ENCODE measurements at places on chromosomes 16 and 17.

GRCh38 chr17:50381260-50381815 is 8.3 kb downstream of the EME1 start:
- no peak for DNase-seq

DNA sequence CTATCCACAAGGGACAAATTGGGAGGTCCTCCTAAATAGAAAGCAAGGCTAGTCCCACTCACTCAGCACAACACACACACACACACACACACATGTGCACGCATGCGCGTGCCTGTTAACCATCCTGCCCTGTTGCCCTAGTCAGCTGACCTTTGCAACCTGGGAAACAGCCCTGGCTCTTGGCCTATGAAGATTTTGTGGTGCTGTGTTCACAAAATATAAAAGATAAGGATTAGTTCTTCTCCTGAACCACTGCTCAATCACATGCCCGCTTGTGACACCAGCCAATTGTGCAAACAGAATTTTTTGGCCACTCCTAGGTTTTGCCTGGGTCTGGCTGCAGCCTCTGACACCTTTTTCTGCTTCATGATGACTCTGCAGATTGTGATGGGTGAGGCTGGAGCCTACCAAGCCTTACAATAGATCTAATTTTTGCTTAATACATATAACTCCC is 3.3 kb upstream of the CES1 start:
- DNase-seq, result no peak

DNA sequence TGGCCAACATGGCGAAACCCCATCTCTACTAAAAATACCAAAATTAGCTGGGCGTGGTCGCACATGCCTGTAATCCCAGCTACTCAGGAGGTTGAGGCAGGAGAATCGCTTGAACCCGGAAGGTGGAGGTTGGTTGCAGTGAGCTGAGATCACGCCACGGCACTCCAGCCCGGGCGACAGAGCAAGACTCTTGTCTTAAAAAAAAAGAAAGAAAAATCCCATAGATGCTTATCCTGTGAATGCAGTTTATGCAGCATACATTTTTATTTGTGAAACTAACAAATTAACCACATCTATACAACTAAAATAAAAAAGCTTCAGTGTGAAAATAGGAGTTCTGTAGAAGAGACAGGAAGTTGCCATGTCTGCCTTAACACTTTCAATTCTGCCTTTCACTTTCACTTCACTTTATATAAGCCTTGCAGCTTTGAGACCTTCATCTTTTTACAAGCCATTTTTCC is 7.1 kb downstream of the IGSF6 start:
- no peak for DNase-seq

DNA sequence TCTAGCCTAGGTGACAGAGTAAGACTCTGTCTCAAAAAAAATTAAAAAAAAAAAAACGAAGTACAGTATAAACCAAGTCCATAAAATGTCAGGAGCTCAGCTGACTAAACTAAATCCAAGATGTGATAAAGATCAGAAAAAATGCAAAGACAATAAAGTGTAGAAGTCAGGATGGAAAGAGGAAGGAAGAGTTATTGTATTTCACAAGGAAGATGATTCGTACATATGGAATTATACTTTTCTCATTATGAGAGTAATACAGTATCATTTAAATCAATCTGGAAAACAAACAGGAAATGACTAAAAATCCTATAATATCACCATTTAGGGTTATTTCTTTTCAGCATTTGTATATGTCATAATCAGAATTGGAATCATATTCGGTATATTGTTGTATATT is 11.4 kb upstream of the APOH start:
- no peak for DNase-seq

DNA sequence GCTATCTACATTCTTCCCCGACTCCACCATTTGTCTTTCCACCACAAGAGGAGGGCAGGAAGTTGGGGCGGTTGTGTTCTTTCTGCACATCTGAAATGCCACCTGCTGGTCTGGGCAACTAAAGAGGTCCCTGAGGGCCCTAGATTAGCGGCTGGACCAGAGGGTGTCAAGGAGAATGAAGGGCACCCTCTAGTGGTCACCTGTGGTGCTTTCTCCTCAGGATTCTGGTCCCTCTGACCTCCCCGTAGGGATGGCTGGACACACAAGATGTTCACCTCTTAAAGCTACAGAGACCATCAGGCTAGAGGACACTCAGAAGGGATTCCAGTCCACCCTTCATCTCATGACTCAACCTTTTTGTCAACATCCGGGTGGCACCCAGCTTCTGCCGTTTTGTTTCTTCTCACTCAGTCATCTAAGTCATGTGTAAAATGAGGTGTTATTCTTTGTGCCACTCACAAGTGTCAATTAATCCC is 2.9 kb upstream of the SCIMP start:
- no peak for DNase-seq

- DNase-seq, result peak; percentile 74
These were observed 13.5 kb downstream of the SPATA32 start for GRCh38 chr17:45248132-45248957.

All from stimulated activated CD8-positive, alpha-beta memory T cell treated with anti-CD3 and anti-CD28 coated beads, Interleukin-4, amount 100 ng/mL, for 4 hours (primary cell).